ENCODE measurements at places on chromosomes 5 and 9. TPM values are rescaled to one million over a fixed set of nuclear protein-coding genes. Genes with fewer than 3 reads are reported as not detected.

The GFI1B gene
- total RNA-seq: not detected

The MAMDC2 gene
- 0.21 TPM for total RNA-seq

The ZNF354B gene
- total RNA-seq: 24.8 TPM

The C5orf58 gene
- not detected for total RNA-seq

The ASB6 gene
- 20.9 TPM for total RNA-seq

- DNase-seq: no peak
- H3K36me3 ChIP-seq: peaks cover 17% of the 10 kb centered on the region
- no peak overlapping the region for H3K27ac ChIP-seq
- no peak overlapping the region for H3K4me3 ChIP-seq
- no peaks in the 10 kb centered on the region for H3K27me3 ChIP-seq
These were observed 14.0 kb downstream of the PRKAA1 start for GRCh38 chr5:40784027-40784653.

- H3K36me3 ChIP-seq: peaks cover 5% of the 10 kb centered on the region
- H3K4me3 ChIP-seq: no peak overlapping the region
- H3K4me1 ChIP-seq: peaks cover 42% of the 10 kb centered on the region
- no peak overlapping the region for H3K27ac ChIP-seq
- no peak for DNase-seq
These were observed 215.6 kb downstream of the EFNA5 start for GRCh38 chr5:107455111-107455544.

- no peak overlapping the region for H3K27ac ChIP-seq
- no peak overlapping the region for H3K4me3 ChIP-seq
- H3K4me1 ChIP-seq: peaks cover 12% of the 10 kb centered on the region
These were observed 25.2 kb downstream of the FXN start for GRCh38 chr9:69060766-69061165.

DNA sequence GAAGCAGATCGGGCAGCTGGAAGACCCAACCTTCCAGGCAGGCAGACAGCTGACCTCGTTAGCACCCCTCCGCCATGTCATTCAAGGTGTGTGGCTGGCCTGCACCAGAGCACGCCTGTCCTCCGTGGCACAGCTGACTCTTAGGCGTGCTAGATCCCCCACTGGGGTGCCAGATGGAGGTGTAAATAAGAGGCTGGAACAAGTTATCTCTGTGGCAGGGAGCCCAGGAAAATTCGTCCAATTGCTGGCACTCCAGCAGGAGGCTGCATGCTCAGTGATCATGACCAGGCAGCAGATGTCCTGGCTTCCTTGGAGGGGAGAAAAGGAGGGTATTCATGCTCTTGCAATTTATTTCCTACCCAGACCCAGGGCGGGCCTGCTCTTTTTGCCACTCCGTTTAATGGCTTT, 7.8 kb upstream of the ALDOB start:
- H3K27me3 ChIP-seq: no peaks in the 10 kb centered on the region
- no peaks in the 10 kb centered on the region for H3K36me3 ChIP-seq
- no peak overlapping the region for H3K27ac ChIP-seq
- H3K4me3 ChIP-seq: no peak overlapping the region

DNA sequence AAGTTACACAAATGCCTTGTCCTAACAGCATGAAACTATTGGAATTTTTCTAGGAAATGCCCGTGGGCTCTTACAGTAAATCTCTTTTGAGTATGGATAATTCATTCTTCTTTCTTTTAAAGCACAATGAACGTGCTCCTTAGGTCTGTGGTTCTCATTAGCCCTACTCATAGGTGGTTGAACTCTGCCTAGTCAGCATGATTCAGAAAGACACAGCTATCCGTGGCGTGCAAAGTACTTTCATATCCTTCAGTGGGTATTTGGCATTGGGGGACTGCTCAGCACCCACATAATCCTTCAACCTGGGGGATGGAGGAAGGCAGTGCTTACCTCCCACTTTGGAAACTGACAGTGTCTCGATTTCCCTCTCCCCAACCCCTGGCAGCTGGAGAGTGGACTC, 462.0 kb upstream of the CLINT1 start:
- H3K4me3 ChIP-seq: no peak overlapping the region
- H3K4me1 ChIP-seq: no peaks in the 10 kb centered on the region
- no peaks in the 10 kb centered on the region for H3K36me3 ChIP-seq
- H3K27ac ChIP-seq: no peak overlapping the region
- no peak for DNase-seq

DNA sequence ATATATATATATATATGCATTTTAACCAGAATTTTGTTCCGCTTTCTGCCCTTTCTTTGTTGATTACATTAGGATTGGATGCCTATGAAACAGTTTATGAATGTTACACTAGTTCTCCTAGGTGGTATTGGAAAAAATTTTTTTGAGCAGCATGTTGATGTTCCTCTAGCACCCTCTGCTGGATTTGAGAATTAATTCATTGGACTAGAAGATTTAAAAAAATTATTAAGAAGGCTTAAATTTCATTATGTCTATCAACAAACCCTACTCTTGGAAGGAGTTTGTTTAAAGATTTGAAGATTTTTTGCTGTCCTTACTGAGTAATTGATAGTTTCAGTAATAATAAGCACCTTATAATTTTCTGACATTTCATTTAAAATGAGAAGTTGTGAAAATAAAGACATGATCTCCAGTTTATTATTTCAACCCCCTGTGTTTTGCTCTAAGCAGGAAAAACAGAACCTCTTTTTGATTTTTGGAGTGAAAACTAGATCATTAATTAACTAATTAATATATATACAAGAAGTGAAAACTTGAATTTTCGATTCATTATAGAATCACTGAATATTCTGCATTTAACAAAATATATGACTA, 89.6 kb downstream of the CCDC171 start:
- no peak for DNase-seq
- H3K27me3 ChIP-seq: no peaks in the 10 kb centered on the region
- H3K4me1 ChIP-seq: no peaks in the 10 kb centered on the region
- no peak overlapping the region for H3K27ac ChIP-seq

- peaks cover 5% of the 10 kb centered on the region for H3K4me1 ChIP-seq
- H3K27ac ChIP-seq: no peak overlapping the region
- no peaks in the 10 kb centered on the region for H3K36me3 ChIP-seq
- H3K4me3 ChIP-seq: no peak overlapping the region
- DNase-seq: no peak
These were observed 193.8 kb upstream of the TRIM32 start for GRCh38 chr9:116493183-116493860.

- no peak overlapping the region for H3K27ac ChIP-seq
- no peak for DNase-seq
- H3K4me1 ChIP-seq: no peaks in the 10 kb centered on the region
- H3K27me3 ChIP-seq: no peaks in the 10 kb centered on the region
These were observed 182.7 kb downstream of the TAF11L14 start for GRCh38 chr5:17816944-17817343.

DNA sequence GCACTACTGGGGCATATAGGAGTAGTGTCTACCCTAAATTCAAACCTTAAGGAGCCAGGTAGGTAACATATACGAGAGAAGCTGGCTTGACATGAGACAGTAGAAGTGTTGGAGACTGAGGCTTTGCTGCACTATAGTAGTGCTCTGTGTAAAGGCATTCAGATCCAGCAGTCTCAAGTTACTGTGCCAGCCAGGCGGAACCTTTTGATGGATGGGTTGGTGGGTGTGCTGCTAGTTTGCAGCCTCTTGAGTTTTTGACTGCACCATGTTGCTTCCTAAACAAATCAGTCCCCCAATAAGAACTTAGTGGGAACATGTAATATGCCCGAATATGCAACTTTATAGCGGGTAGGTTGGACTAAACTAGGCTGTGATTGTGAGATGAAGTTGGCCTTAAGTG, 1.5 kb downstream of the CLTA start:
- H3K36me3 ChIP-seq: peaks cover 5% of the 10 kb centered on the region
- no peak overlapping the region for H3K27ac ChIP-seq
- peaks cover 50% of the 10 kb centered on the region for H3K4me1 ChIP-seq
- H3K27me3 ChIP-seq: peaks cover 9% of the 10 kb centered on the region
- H3K4me3 ChIP-seq: peak overlapping the region; percentile 93
